HCT116 (cell line): ENCODE measurements at places on chromosomes 2 and 18. TPM values are rescaled to one million over a fixed set of nuclear protein-coding genes. Genes with fewer than 3 reads are reported as not detected.
A peak's percentile ranks its signal among the peaks of the same experiment; 100 is the strongest.

Gene MYO3B
- total RNA-seq: not detected

DNA sequence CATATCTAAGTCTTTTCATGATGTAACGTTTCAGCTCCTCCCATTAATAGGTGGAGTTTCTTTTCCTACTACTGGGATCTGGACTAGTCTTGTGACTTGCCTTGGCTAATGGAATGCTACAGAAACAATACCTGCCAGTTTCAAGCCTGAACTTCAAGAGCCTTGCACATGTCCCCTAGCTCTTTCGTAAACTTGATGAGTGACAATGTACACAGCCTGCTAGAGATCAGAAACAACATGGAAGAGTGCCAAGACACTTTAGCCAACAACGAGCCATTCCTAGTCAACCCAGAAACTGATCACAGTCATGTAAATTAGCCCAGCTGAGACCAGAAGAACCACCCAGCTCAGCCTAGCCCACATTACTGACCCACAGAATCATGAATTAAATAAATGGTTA is 24.8 kb upstream of the STK39 start:
- peak; percentile 15 for DNase-seq

DNA sequence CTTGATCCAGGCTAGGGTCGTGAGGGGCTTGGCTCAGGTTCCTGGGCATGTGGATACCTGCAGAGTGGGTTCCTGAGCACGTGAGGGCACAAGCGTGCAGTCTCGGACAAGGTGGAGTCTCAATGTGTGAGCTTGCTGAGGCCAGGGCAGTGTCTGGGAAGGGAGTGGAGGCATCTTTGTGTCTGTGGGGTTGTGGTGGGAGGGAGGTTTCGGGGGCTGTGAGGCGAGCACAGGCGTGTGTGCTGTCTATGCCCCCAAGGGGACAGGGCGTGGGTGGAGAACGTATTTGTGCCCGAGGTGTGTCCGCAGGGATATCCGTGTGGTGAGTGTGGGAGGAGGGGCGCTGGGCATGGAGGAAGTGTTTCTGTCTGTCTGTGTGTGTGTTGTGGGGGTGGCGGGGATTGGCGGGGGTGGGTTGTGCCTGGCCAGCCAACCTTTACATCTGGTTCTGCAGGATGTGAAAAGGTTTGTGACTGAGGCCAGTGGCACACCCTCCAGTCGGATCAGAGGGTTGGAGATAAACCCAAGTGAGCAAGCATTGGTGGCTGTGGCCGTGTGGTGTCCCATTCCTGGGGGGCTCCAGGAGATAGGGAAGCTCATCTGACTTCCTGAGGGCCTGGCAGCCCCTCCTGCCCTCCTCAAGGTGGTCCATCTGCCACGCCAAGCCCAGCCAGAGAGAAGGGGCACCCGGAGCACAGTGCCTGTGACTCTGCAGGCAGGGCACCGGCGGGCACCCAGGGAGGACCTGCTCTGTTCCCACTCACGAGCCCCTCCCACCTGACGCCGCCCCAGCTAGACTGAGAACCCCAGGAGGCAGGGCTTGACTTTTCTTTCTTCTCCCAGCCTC is 57.1 kb downstream of the ZFP36L2 start:
- no peak for DNase-seq

GRCh38 chr2:150391779-150392178 is 95.7 kb downstream of the RND3 start:
- no peak for DNase-seq
